ENCODE measurements at places on chromosomes 13 and 19. TPM values are rescaled to one million over a fixed set of nuclear protein-coding genes. Genes with fewer than 3 reads are reported as not detected.

The ZNF560 gene
- total RNA-seq, result not detected

The SPACA6 gene
- total RNA-seq, result 12.1 TPM

The ERICH4 gene
- not detected for total RNA-seq

The RNF113B gene
- total RNA-seq, result not detected

The PDS5B gene
- 10.7 TPM for total RNA-seq

The KCTD4 gene
- total RNA-seq, result not detected

The APC2 gene
- total RNA-seq, result 1.2 TPM

The ZNF582 gene
- 1.4 TPM for total RNA-seq

The IL12RB1 gene
- not detected for total RNA-seq

The RFXAP gene
- 1.2 TPM for total RNA-seq

The FARP1 gene
- total RNA-seq, result 11.6 TPM

The EFNA2 gene
- 1.2 TPM for total RNA-seq

The GFY gene
- 0.21 TPM for total RNA-seq

The TNFRSF19 gene
- total RNA-seq, result 3.2 TPM

The B3GNT8 gene
- total RNA-seq, result 0.21 TPM

The S1PR4 gene
- 0.12 TPM for total RNA-seq

The LILRB5 gene
- 0.06 TPM for total RNA-seq

The PSG11 gene
- total RNA-seq, result not detected

The AP1M2 gene
- total RNA-seq, result 27.7 TPM

The TGFBR3L gene
- total RNA-seq, result 1.7 TPM
